ENCODE measurements at places on chromosomes 3 and 15.

DNA sequence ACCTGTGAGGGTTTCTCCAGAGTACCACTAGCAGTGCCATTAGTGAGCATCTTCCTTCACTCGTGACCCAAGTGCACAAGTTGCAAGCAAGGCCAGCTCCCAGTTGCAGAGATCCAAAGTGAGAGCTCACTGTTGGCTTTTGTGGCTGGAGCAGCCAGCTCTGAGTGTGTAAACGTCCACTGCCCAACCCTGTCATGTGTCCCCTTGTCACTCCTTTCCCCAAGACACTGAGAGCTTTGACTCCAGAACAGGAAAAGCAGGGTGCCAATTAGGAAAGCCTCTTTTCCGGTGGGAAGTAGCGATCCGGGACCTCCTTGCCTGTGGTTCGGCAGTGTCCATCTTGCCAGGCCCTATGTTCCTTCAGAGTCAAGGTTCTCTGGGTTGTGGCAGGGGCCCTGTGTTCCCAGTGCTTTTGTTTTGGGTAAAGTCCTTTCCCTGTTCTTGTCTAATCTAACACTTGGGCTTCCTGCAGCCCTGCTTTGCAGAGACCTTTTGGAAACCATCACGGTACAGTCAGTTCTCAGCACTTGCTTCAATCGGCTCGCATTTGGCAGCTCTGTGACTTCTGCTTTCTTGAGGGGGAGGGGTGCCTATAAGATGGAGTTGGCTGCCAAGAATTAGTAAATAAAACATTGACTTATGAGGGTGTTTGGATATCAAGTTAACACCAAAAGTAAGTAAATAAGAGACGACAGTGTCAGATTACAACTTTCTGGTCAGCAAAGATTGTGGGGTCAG is 90.5 kb downstream of the DNASE1L3 start:
- no peak for DNase-seq

DNA sequence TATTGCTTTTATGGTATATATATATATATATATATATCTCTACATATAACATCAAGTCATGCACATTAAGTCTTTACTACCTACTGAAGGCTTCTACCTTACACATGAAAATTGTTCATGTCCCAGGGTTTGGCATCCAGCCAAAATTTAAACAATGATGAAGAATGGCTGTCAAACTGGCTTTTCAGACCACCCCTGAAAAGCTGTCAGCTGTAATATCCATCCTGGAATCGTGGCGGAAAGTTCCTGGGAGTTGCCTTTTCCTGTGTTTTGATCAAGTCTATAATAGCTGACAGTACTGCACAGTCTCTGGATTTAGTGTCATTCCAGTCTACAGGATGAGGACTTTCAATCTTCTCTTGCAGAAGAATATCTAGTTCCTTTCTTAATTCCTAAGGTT is 48.3 kb downstream of the DHX36 start:
- DNase-seq, result no peak

GRCh38 chr3:172132159-172132586 is 92.8 kb downstream of the FNDC3B start:
- DNase-seq, result no peak

GRCh38 chr15:27949089-27949488 is 150.0 kb downstream of the OCA2 start:
- DNase-seq, result no peak

- DNase-seq, result no peak
Observed at GRCh38 chr3:50815844-50816243, 141.1 kb downstream of the DOCK3 start.

GRCh38 chr3:170740726-170741591 is 129.0 kb downstream of the RPL22L1 start:
- DNase-seq, result no peak

- DNase-seq, result no peak
Observed at GRCh38 chr3:182182531-182182968, 470.8 kb downstream of the SOX2 start.

DNA sequence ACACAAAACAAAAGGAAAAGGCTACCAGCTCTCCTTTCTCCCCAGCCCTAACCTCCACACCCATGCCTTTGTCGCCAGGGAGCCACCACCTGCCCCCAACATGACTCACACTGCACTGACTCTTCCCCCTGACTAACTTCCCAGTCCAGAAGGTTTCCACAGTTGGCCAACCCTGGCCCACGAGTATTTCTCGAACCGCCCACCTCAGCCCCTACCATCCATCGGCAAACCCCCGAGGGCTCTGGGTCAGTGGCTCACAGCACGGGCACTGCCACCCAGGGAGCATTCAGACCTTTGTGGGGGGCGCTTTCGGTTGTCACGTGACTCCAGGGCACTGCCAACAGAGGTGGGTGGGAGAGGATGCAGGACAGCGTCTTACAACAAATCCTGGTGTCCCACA is 152.3 kb downstream of the LRRC28 start:
- DNase-seq, result no peak

DNA sequence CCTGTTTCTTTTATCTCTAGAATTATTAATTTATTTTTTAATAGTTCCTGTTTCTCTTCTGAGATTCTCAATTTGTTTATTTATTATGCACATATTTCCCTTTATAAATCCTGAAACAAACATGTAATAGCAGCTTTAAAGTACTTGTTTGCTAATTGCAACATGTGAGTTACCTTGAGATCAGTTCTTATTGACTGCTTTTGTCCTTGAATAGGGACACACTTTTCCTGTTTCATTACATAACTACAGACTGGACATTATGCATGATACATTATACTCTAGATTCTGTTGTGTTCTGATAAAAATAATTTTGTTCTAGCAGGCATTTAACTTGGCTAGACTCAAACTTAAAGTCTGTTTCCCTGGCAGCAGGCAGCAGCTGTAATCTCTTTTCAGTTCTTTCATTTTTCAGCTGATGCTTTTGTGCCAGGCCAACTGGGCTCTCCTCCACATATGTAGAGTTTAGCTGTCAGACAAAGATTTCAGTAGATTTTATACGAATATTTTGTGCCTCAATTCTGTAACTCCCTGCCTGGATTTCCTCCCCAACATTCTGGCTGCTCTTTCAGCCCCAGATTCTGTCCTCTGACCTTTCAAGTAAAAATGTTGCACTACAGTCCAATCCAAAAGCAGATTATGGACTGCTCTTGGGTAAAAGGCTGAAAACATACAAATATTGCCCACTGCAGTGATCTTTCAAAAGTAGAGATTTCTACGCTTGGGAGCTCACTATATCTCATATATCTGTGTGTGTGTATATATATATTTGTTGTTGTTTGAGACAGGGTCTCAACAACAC is 41.9 kb downstream of the PCOLCE2 start:
- no peak for DNase-seq

GRCh38 chr15:75034615-75035014 is 11.2 kb downstream of the PPCDC start:
- no peak for DNase-seq

- DNase-seq, result no peak
Observed at GRCh38 chr15:73889053-73889761, 15.8 kb downstream of the TBC1D21 start.

DNA sequence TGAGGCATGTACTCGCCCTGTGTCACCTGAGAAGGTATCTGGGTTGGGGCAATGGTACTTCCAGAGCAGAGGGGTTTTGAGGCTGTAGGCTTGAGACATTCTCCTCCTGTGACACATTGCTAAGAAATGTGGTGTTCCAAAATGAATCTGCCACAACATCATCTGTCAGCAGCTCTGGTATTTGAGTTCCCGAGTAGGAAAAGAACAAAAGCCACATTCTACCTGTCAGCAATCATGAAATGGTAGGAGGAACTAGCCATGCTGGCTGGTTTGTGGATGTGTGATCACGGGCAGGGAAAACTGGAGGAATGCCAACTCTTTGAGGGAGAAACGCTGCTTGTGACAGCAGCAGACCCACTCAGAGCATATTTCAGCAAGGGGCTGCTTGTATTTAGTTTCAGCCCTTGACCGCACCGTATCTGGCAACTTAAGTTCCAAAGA is 579.4 kb upstream of the TBL1XR1 start:
- DNase-seq, result no peak

DNA sequence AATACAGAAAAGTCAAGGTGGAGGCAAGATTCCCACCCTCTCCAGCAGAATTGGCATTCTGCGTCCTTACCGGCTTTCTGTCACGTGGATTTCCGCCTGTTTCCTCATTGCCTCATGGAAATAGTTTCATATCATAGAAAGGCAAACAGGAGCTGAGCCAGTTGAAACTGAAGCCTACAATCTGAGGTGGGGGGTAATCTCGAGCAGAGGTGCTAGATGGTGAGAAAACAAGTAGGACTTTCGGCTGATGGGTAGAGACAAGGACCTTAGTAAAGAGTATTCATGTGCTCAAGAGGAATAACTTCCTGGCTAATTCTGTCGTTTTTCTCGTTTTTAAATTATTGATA is 39.9 kb downstream of the LRCH3 start:
- no peak for DNase-seq

All from progenitor cell of endocrine pancreas (in vitro differentiated cells).